Mucosa of gallbladder (tissue), 1 donor: ENCODE measurements at places on chromosomes 4 and X. TPM values are rescaled to one million over a fixed set of nuclear protein-coding genes. Genes with fewer than 3 reads are reported as not detected.

SSX4B gene
- not detected for total RNA-seq

PPP1R3F gene
- total RNA-seq: 11.5 TPM

FNIP2 gene
- total RNA-seq: 63.0 TPM

STIM2 gene
- total RNA-seq: 54.0 TPM

GRCh38 chr4:87919941-87920340 is 55.6 kb upstream of the SPP1 start:
- no peak for DNase-seq

DNA sequence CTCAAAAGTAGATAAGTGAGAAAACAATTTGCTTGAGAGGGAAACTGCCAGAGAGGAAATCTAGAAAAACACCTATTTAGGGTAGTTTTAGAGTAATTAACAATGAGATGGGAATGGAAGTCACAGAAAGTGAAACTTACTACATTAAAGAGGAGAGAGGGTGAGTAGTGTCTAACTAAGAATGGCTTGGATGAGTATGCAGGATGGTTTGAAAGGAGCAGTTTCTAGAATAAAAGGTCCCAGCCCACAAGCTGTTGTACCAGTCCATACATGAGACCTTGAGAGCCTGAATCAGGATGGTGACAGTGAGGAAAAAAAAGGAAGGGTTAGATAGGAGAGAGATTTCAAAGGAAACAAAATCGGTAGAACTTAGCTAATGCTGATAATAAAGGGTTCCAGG is 1.3 kb downstream of the GAR1 start:
- DNase-seq: no peak

DNA sequence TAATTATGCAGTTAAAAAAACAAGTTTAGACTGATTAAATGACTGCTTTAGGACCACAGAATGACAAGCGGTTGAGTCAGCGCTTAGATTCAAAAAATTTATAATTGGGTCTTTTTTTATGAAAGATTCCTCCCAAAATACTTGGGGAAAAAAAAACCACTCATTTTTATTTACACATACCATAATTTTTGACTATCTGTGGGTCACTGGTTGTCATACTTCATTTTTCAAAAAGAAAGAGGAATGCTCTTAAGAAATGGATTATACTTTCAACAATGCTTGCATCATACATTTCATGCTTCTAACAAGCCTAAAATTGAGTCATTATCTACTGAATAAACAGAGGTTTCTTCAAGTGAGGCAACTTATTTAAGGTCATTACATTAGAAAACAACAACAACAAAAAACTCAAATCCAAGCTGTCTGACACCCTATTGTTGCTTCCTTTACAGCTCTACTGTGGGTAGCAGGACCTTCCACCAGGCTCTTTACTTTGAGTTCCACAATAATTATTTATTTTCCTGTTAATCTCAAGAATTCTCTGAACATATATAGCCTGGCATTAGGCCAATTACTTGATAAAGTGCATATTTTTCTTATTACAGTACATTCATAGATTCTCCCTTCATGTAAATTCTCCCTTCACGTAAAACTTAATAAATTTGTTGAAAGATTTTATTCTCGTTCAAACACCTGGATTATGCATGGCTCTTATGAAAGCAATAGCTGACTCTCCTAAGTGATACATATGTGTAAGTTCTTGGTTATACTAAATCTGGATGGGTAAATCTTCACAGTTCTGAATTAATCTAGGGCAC is 445.5 kb downstream of the PCDH10 start:
- no peak for DNase-seq

IL13RA2 gene
- total RNA-seq: 0.32 TPM

GRCh38 chr4:127880763-127881562 is at the start of gene PLK4:
Gene PLK4 (plus strand): TSS chr4:127880893. CDS start chr4:127881135, 242 bp downstream.
- DNase-seq: peak; percentile 98

- no peak for DNase-seq
Measured at GRCh38 chrX:10597871-10598270, 22.5 kb downstream of the MID1 start.

MAGEB17 gene
- total RNA-seq: not detected

HSD17B11 gene
- 264 TPM for total RNA-seq

S100P gene
- total RNA-seq: 33.4 TPM

DNA sequence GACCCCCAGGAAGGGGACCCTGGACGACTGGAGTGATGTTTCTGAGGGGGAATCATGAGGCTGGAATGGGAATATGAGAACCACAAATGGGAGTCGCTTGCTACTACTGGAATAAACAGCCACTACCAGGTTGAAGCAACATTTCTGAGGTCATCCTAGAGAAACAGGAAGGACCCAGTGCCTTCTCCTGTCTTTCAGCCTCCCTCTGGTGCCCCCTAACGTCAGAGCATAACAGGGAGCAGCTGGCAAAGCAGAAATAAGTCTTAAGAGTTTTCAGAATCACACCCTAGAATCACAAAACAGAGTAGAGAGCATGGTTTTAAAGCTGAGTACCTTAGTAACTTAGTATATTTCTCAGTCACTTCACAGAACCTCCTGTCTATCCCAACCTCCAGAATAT is 347.8 kb upstream of the PITX2 start:
- peak; percentile 19 for DNase-seq

DNA sequence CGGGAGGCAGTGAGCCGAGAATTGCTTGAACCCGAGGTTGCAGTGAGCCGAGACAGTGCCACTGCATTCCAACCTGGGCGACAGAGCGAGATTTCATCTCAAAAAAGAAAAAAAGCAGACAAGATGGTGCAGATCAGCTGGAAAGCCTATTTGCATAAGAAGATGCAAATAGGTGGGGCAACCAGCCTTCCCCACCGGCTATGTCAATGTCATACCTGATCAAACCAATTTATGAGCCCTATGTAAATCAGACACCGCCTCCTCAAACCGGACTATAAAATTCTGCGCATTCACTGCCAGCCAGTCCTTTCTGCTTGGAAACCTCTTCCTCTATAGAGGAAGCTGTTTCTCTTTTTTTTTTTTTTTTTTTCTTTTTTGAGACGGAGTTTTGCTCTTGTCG is 64.5 kb upstream of the CHRNA9 start:
- no peak for DNase-seq

DNA sequence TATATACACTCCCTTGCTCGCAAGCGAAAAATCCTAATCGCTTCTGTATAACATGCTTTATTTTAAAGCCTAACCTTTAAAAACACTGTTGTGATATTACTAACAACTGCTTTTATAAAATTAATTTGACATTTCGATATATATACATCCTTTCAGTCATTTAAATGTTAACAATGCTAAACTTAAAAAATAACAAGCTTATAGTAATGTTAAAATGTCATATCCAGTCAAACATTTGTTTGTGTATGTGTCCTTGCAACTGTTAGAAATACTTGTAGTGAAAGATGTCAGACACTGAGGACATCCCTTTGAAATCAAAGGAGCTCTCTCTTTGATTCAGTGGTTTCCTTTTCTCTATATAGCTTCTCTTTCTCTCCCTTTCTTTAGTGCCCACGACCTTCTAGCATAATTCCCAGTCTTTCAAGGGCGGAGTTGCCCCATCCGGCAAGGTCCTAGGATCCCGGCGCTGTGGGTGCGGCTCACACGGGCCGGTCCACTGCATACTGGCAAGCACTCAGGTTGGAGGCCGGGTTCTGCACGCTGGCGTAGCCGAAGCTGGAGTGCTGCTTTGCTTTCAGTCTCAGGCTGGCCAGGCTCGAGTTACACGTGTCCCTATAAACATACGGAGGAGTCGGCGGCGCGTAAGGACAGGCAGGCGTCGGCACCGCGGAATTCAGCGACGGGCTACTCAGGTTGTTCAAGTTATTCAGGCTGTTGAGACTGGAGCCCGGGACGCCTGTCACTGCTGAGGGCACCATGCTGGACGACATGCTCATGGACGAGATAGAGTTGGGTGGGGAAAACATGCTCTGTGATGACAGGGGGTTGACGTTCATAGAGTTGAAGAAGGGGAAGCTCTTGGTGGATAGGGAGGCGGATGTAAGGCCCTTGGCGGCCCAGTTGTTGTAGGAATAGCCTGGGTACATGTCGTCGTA is 5.0 kb downstream of the PITX2 start:
- no peak for DNase-seq

DNA sequence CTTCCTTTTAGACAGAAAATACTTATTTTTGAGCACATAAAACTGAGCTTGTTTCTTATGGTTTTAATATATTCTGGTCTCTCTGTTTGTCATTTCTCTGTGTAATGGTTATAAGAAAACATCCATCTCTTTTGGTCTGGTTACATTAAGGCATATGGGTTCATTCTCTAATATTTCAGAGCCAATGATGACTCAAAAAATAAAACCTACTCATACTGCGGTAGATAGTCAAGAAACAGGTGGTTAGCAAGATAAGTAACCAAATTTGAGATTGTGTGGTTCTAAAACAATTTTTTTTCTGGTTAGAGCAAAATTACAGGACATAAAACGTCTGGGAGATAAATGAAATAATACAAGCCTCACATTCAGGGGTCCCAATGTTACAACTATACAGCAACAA is 654.5 kb downstream of the STIM2 start:
- DNase-seq: no peak

- no peak for DNase-seq
Measured at GRCh38 chr4:73816814-73817213, 19.7 kb upstream of the CXCL6 start.

DNA sequence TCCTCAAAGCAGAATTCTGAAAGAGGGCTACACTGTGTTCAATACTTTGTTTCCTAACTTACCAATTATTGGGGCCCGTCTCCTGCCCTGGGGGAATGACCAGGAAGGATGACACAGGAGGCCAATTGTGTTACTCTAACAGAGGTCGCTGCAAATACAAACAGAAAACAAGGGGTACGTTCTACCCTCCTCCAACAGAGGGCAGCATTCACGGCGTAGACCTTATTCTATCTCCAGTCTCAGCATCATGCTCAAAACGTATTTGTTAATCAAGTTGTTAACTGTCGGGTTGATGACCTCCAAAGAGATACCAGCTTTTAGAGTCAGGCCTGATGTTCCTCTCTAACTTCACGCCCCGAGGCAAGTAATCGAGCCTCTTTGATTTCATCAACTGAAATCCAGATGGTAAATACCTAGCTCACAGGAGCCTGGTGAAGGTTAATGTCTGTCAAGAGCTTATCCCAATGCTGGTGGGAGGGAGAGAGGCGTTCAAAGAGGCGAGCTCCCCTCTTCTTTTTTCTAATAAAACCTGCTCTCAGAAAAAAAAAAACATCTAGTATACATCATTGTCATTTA is 181.0 kb upstream of the KCNIP4 start:
- DNase-seq: peak; percentile 9

DNA sequence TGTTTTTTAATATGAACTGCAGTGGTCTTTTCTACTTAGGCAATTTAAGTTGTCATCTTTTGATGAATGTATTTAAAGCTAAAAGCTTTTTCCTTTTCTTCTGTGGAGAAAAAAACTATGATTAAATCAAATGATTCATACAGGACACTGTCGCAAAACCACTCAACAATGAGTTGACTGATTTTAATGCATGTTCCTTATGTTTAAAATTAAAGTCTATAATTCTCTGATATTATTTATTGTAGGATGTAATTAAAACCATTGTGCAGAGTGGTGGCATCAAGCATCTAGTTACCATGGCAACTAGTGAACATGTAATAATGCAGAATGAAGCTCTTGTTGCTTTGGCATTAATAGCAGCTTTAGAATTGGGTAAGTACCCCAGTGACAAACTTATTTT is 172.5 kb downstream of the RAP1GDS1 start:
- no peak for DNase-seq

DNA sequence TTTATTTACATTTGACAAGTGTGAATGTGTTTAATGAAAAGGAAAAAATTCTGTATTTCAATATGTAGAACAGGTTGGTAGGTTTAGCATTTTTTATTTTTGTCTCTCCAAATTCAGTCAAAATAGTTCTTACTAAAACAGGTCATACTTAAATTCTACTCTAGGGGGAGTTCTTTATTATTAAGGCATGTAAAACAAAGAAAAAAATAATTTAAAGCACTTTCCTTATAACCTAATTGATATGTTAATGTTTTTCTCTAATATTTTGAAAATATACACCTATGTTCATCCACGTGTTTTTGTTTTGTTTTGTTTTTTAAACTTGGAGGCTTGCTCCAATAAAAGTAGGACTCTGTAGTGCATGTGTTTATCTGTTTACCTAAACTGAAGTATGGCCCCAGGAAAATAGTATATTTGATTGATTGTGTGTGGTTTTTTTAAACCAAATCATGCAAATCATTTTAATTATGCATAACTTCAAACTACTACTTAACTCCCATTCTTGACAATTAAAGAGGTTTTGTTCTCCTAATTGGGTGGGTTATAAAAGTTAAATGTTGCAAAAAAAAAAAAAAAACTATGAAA is 562.7 kb downstream of the RPA4 start:
- no peak for DNase-seq

- DNase-seq: no peak
Measured at GRCh38 chr4:120316416-120316815, 249.8 kb upstream of the MAD2L1 start.

DNA sequence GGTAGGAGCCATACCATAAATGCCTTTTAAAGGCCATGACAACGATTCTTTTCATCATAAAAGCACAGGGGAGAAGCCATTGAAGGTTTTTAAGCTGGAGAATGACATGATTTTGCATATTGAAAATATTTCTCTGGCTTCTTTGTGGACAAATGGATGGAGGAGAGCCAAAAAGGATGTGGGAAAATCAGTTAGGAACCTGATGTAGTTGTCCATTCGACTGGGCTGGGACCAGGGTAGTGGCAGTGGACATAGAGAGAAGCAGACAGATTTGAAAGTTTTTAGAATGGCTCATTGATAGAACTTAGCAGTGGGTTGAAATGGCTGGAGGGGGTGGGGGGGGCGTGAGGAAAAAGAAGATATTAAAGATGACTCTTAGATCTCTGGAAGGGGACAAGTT is 19.7 kb upstream of the MSN start:
- no peak for DNase-seq

DNA sequence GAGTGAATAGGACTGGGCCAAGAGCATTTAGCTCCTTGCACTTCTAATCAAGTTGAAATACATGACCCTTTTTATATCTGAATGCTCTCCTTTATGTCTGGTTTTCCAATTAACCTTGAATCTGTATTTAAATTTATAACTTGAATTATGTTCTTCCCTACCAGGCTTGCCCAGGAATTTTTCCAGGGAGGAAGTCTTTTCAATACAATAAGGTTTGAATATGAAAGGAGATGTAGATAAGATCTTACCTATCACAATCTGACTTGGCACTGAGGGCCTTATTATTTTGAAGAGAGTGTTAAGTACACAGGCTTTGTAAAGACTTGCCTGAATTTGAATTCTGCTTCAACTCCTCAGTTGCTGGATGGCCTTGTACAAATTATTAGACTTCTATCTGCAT is 555.7 kb downstream of the PCDH7 start:
- no peak for DNase-seq

GRCh38 chr4:786074-786741 is 39.7 kb downstream of the CPLX1 start:
- no peak for DNase-seq
